ENCODE measurements at places on chromosomes 11 and 22. TPM values are rescaled to one million over a fixed set of nuclear protein-coding genes. Genes with fewer than 3 reads are reported as not detected.
A peak's percentile ranks its signal among the peaks of the same experiment; 100 is the strongest.

DNA sequence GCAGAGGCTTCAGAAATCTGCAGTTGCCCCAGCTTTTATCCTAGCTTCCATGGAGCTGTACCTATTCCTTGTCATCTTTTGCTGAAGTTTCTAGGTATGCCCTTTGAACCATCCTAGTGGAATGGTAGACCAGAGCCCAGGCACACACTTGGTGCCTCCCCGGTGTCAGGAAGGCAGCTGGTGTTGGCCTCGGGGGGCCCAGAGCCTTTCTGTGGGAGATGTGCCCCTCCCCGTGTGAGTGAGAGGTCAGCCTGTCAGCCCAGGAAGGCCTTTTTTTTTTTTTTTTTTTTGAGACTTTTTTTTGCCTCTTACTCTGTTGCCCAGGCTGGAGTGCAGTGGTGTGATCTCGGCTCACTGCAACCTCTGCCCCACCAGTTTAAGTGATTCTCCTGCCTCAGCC lies 58.4 kb downstream of the MED15 start:
- DNase-seq: no peak

GRCh38 chr11:47536915-47537314 lies 16.0 kb downstream of the CELF1 start:
- DNase-seq: no peak

The OR5M8 gene
- total RNA-seq: not detected

- peak; percentile 50 for DNase-seq
Measured at GRCh38 chr22:32411402-32411801, 645 bp downstream of the RTCB start.

GRCh38 chr11:75776546-75776945 lies 8.0 kb downstream of the DGAT2 start:
- DNase-seq: no peak

The PATE4 gene
- total RNA-seq: not detected

The MB gene
- not detected for total RNA-seq

The TRIM34 gene
- 17.0 TPM for total RNA-seq

The CFAP68 gene
- total RNA-seq: 5.3 TPM

The SOX6 gene
- total RNA-seq: 0.09 TPM
